ENCODE measurements at places on chromosomes 12 and 14.

DNA sequence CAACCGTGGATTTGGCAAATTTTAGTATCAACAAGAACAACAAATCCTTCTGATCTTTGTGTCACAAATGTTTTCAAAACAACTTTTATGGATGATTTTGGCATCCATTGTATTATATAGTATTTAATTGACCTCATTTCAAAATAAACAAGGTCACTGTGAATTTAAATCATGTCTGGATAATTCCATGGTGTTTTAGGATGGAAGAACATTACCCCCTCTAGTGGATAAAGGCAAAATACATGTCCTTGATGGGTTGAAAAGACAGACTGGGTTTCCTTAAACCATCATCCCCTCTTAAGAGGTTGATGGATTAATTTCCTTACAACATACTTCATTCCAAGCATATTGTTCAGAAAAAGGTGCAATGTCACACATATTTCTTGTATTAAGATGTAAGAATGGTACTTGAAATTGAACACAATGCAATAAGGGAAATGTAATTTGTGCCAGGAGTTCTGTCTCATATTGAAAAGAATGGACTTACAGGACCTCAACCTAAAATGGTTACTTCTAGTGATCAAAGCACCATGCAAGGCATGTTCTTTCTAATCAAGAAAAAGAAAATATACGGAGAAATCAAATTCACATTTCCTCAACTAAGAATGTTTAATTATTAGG lies 352.0 kb downstream of the BCAT1 start:
- DNase-seq, result no peak

GRCh38 chr14:58635091-58635830 lies 2.5 kb upstream of the DACT1 start:
- DNase-seq, result no peak

- DNase-seq, result no peak
Observed at GRCh38 chr14:98951031-98951430, 321.0 kb downstream of the BCL11B start.

DNA sequence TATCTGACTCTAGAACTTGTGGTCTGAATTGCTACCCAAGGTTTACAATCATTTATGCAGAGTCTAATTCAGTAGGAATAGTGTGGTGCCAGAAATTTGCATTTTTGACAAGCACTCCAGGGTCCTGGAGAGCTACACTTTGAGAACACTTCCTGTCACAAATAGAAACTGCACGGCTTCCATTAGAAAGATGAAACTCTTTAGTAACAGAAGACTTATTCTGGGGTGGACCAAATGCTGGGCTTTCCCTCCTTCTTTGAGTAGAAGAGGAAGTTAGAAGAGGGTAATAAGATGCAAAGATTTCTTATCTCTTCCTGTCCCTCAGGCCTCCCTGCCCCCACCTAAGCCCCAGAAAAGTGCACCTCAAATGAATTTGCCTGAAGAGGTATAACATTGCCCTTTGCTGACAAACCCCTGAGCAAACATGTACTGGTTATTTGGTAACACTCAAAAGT lies 28.4 kb downstream of the DGLUCY start:
- no peak for DNase-seq

DNA sequence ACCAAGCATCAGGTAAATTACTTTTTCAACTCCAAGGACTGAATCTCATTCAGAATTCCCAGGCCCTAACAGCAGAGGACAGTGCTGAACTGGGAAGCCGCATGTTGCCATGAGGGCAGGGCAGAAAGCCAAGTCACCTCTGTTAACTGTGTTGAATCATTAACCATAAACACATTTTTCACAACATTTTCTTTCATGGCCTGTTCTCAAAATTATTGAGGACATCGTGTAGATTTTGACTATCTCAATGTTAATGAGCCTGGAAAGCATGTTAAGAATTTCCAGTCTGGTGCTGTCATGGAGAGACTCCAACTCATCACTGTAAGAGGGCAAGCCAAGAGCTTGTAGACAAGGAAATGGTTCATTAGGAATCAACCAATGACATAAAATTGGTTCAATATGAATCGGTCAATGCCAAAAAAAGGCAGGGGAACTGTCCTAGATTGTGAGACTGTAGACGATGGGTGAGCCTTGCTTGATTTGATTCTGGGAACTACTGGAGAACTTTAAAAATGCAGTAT lies 33.7 kb downstream of the CPM start:
- DNase-seq, result no peak

- no peak for DNase-seq
Observed at GRCh38 chr12:112555621-112556233, 137.0 kb downstream of the PTPN11 start.

DNA sequence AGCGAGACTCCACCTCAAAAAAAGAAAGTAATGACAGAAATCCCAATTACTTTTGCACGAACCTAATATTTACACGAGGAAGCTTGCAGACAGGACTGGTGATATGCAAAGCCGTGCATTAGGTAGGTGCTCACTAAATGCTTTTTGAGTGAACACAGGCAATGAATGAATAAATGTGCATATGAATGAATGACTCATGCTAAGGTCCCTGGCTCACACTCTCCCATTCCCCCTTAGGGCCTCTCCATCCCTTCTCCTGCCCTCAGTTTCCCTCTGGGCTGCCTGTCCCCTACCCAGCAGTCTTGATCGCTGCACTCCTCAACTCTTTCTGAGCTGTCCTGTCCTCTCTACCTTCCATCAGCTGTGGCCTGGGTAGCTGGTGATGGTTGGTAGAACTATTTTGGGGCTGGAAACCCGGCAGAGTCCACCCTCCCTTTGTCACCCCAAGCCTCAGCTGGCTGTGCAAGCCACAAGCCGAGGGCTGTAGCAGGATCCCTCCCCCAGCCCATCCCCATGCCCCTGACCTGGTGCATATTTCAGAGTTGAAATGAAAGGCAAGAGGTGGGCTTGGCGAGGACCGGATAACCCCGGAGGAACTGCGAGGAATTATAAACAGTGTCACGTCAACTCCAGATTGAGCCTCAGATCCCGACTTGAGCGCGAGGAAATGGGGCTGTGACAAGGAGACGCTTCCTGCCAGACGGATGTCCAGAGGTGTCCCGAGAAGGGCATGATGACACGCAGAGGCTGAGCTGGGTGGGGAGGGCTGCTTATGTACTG lies 191.7 kb upstream of the GSC start:
- DNase-seq, result no peak

Data from stimulated activated CD8-positive, alpha-beta memory T cell treated with anti-CD3 and anti-CD28 coated beads, Interleukin-15, amount 100 ng/mL, for 4 hours (primary cell).